ENCODE measurements at places on chromosomes 11 and 22.

DNA sequence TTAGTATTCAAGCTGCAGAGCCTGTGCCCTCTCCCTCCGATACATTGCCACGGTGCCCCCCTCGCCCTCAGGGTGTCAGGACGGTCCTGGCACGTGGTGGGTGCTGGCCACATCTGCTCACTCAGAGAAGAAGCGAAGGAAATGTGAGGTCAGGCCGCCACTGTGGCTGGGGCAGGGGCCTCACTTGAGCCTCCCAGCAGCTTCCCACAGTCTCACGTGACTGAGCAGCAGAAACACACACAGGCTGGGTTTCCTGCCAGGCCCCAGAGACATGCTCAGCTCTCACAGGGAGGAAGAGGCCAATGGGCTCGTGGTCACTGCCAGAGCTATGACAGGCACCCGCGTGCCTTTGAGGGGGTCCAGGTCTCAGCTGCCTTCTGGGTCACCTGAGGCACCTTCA lies 37.9 kb upstream of the PRR5 start:
- no peak for DNase-seq

- DNase-seq = peak; percentile 74
These were observed at the start of gene MAJIN for GRCh38 chr11:64971421-64972233. Gene MAJIN, minus strand, starts transcription at chr11:64972108. Its CDS starts 12,703 bp downstream, at chr11:64959405.

GRCh38 chr11:69808667-69809086 lies 10.5 kb downstream of the FGF3 start:
- DNase-seq = no peak

DNA sequence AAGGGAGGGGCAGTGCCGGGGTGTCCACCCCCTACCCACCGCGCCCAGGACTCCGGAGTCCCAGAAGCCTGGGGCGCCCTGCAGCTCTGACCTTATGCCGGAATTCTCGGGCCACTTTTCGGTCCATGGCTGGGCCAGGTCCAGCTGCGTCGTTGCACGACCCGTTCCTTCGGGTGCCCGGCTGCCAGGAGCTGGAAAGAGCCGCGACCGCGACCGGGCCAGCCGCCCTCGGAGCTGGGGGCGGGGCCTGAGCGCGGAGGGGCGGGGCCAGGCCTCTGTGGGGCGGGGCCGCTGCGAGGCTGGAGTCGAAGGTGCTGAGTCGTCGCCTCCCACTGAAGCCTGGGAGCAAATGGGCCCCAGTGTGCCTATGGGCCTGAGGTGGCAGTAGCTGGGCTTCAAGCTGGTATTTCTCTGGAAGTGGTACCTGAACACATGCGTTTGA lies at the start of gene USH1C:
Gene USH1C, minus strand, starts transcription at position 236 of the 442 bp plus-strand sequence. Its CDS starts 109 bp downstream, at position 127.
- DNase-seq = no peak

DNA sequence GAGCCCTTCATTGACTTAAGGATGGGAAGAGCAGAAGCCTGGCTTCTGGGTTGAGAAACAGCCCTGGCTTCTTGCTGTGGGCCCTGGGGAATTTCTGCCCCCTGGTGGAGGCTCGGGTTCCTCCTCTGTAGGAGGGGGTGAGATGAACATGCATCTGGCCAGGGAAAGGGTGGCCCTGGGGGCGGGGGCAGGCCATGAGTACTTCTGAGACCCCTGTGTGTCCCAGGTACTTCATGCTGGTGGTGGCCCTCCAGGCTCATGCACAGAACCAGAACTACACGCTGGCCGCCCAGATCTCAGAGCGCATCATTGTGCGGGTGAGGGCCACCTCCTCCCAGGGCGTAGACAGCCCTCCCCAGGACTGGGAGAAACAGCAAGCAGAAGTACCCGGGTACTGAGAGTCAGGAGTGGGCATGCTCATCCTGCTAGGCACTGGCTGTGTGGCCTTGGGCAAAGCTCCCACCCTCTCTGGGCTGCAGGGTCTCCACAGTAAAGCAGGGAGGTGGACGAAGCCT lies 15.8 kb downstream of the TMEM258 start:
- peak; percentile 70 for DNase-seq
